ENCODE measurements at places on chromosomes 13 and 19. TPM values are rescaled to one million over a fixed set of nuclear protein-coding genes. Genes with fewer than 3 reads are reported as not detected.

CACNA1A gene
- total RNA-seq: 0.27 TPM

CLASRP gene
- 300 TPM for total RNA-seq

DNA sequence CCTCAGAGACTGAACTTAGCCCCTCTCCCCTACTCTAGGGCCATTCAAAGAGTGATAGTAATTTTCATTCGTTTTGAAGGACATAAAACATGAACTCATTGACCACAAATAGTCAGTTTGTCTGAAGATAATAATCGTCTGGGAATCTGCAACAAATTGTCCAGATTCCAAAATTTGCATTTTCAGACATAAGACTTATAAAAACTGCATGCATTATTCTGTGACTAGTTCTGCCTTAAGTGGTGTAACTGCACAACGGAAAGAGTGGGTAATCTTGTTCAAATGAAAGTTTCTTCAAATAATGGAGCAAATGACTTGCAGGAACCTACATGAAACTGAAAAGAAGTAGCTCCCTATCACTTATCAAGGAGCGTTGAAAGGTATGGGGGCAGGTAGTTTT lies 8.4 kb downstream of the CSNK1A1L start:
- DNase-seq: no peak

FXYD7 gene
- not detected for total RNA-seq

ZNF333 gene
- 57.1 TPM for total RNA-seq

ZNF223 gene
- total RNA-seq: 2.0 TPM

DNA sequence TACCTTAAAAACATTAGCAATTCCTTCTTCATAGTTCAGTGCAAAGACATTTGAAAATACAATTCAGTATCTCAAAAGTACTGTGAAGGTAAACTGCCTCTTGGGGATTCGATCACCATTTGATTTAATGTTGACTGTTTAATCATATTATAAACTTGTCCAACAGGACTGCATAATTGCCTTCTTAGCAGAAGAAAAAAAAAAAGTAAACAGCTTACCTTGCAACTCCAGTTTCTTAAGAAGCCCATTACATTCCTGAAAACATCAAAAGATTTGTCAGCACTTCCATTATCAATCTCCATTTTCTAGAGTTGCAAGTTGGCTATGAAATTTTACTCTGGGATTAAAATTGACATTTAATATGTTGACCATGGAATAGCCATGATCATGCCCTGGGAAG lies 1154.6 kb downstream of the OLFM4 start:
- DNase-seq: no peak

CLDND2 gene
- total RNA-seq: not detected

DNA sequence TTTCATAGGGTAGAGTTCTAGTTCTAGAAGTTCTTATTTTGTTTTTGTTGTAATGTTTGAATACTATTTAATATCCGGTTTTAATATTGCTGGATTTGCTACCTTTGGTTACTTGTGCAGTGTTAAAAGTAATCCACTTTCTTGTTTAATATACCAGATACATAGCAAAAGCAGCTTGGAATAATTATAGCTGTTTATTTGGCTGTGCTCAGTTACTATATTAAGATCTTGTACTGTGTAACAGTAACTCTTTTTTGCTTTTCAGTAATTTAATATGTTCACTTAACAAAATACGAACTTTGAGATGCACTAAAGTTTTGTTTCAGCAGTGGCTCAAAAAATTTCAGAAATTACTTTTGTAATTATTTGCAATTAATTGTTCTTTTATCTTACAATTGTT lies 50.9 kb downstream of the AKAP11 start:
- DNase-seq: no peak

- DNase-seq: no peak
Measured at GRCh38 chr19:39813264-39813993, 20.5 kb downstream of the DYRK1B start.

DNA sequence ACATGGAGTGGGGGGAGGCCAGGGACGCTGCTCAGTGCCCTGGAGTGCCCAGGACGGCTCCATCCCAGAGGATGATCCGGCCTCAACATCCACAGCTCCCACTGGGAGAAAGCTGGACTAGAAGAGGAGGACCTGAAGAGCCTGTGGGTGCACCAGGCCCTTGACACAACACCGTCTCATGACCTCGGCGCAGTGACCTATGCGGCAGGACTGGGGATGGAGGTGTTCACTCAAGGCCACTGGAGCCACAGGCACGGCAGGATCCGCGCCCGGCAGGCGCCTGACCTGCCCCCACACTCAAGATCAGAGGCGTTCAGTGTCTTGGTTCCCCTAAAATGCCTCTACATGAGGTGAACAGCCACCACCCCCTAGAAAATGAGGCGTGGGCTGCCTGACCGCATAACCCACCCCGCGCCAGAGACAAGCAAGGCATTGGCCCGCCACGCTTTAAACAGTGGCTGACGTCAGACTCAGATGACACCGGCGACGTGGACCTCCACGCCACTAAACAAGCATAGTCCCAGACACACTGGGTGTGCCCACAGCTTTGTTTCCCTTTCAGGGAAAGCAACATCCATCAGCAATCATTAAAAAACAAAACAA lies 8.0 kb downstream of the SGTA start:
- no peak for DNase-seq

- DNase-seq: no peak
Measured at GRCh38 chr13:67880916-67881315, 650.8 kb upstream of the PCDH9 start.

- DNase-seq: no peak
Measured at GRCh38 chr13:72745260-72745659, 17.5 kb downstream of the BORA start.

GJB2 gene
- 1.1 TPM for total RNA-seq

ZNF738 gene
- 3.2 TPM for total RNA-seq

DNA sequence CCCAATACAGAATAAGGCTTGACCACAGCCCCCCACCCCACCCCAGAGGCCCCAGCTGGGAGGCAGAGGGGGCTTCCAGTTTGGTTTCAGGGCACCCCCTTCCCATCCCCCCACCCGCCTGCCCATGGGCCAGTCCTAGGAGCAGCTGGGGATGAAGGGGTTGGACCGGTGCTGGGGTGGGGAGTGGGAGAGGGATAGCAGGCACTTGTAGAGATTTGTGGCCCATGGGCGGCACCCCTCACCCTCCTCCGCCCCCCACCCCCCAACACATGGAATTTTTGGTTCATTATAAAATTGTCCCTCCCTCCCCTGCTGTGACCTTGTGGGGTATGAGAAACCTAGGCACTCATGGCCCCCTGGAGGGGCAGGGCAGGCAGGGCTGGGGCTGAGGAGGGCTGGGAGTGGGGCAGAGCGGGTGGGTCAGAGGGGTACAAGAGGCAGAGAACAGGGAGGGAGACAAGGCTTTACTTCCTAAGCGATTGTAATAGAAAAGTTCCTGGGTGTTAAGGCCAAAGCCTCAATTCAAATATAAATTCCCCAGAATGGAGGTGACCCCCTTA lies 5.3 kb upstream of the GSK3A start:
- no peak for DNase-seq

EXOC3L2 gene
- 2.4 TPM for total RNA-seq

GRCh38 chr13:98606296-98606695 lies 29.4 kb upstream of the STK24 start:
- DNase-seq: no peak

DNA sequence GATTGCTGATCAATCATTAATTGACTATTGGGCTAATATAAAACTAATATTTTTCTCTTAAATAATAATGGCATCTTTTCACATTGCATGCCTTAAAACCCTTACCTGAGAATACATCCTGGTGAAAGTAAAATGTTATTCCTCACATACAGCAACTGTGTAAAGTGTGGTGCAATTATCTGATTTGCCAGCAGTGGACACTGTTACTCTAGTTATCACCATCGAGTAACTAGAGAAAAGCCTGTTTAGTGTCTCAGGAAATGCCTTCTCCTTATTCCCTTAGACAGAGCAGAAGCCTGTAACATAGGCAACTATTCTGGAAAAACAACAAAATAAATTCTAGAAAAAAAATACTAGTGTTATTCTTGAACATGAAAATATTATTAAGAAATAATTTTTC lies 459.8 kb downstream of the FGF14 start:
- no peak for DNase-seq

GRCh38 chr19:3659746-3660112 lies 33.1 kb upstream of the CACTIN start:
- DNase-seq: no peak

- no peak for DNase-seq
Measured at GRCh38 chr13:91045351-91046034, 302.0 kb upstream of the MIR17HG start.

DNA sequence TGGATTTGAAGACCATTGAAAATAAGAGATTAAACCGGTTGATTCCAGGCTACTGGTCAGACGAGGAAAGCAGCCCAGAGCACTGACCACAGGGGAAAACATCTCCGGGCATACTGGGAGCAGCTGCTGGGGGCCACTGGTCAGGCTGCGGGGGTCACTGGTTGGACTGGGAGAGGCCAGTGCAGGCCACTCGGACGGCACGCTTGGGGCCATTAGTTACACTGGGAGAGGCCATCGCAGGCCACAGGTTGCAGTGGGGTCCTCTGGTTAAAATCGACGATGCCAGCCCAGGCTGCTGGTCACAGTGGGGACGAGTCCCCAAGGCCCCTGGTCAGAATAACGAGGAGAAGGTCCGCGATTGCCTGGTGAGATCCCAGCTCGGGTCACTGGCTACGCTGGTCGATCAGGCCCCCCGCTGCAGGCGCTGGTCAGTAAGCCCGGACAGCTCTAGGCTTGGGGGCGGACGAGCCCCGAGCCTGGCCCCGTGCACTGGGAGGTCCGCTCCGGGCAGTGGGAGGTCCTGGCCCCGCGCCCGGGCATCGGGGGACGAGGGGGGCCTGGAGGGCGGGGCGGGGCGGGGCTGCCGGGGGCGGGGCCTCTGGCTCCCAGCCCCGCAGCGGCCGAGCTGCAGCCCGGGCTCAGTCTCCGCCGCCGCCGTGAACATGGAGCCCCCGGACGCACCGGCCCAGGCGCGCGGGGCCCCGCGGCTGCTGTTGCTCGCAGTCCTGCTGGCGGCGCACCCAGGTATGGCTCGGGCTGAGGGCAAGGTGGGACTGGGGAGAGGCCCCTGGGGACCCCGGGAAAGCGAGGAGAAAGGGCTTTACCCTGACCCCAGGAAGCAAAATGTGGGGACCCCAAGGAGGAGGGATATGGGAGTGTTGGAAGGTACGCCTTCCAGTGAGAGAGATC lies at the start of gene BCAM:
TSS of gene BCAM (plus strand) at position 641 of the 909 bp plus-strand sequence. CDS start at position 663, 22 bp downstream.
- DNase-seq: no peak

GRCh38 chr19:52621376-52621775 lies 16.8 kb downstream of the ZNF83 start:
- no peak for DNase-seq

- DNase-seq: no peak
Measured at GRCh38 chr13:73938372-73939070, 195.7 kb downstream of the KLF12 start.

NTF4 gene
- not detected for total RNA-seq

- DNase-seq: no peak
Measured at GRCh38 chr19:45336696-45337251, 3.8 kb upstream of the KLC3 start.

MED29 gene
- total RNA-seq: 86.1 TPM

ZNF296 gene
- total RNA-seq: 1.5 TPM

FCAR gene
- total RNA-seq: 0.68 TPM

KCNN1 gene
- total RNA-seq: not detected

- DNase-seq: no peak
Measured at GRCh38 chr19:38375098-38375493, 725 bp downstream of the PSMD8 start.

DNA sequence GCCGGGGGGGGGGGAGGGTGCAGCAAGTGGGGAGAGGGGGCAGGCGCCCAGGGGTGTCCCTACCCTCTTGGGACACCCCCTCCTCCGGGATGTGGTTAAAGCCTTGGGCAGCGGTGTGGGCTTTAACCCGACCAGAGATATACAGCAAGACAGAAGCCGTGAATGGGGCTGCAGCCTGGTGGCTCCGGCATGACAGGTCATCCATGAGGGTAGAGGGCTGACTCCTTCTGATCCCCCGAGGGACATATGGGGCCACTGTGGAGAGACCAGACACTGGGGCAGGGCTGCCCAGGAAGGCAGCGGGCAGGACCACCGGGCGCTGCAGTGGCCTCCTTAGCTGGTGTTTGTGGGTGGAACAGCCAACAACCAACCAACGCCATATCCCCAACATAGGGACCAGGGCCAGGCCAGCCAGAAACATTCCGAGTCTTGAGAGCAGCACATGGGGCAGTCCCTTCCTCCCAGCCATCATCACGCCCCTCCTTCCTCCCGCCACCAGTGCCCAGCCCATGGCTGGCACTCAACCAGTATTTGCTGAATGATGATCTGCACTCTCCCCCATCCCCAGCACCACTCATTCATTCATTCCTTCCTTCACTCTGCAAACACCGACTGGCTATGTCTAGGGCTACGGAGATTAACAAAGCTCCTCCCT lies 18.2 kb downstream of the ELAVL1 start:
- no peak for DNase-seq

C19orf73 gene
- not detected for total RNA-seq

All from thoracic aorta (tissue), 2 donors.